ENCODE measurements at places on chromosomes 6 and 20. TPM values are rescaled to one million over a fixed set of nuclear protein-coding genes. Genes with fewer than 3 reads are reported as not detected.

Gene RPS6KA2
- total RNA-seq: 4.1 TPM

GRCh38 chr6:1321738-1322137 is 9.8 kb downstream of the FOXQ1 start:
- H3K36me3 ChIP-seq: no peaks in the 10 kb centered on the region
- no peak for DNase-seq
- H3K4me3 ChIP-seq: no peak overlapping the region
- peak overlapping the region; percentile 78 for H3K27ac ChIP-seq

GRCh38 chr6:51386347-51386836 is 567.7 kb downstream of the TFAP2B start:
- H3K36me3 ChIP-seq: no peaks in the 10 kb centered on the region
- no peaks in the 10 kb centered on the region for H3K27me3 ChIP-seq
- no peak overlapping the region for H3K4me3 ChIP-seq
- H3K27ac ChIP-seq: no peak overlapping the region

DNA sequence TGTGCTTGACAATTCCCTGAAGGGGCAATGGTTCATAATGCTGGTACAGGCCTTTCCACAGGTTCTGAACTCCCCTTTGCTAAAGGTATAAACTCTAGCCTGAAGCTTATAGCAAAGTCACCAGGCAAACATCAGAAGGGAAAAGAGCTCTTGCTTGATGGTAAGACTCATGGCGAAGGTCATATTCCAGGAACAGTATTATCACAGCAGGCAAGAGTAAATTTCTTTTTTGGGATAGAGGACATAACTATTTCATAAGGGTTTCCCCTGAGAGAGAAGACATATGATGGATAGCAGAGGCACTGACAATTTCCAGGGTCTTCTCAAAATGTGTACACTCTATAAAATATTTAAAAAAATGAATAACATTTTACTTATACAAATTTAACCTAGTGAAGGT is 86.8 kb downstream of the PRKN start:
- no peaks in the 10 kb centered on the region for H3K4me1 ChIP-seq
- H3K4me3 ChIP-seq: no peak overlapping the region
- no peaks in the 10 kb centered on the region for H3K27me3 ChIP-seq
- H3K36me3 ChIP-seq: no peaks in the 10 kb centered on the region
- H3K27ac ChIP-seq: no peak overlapping the region

DNA sequence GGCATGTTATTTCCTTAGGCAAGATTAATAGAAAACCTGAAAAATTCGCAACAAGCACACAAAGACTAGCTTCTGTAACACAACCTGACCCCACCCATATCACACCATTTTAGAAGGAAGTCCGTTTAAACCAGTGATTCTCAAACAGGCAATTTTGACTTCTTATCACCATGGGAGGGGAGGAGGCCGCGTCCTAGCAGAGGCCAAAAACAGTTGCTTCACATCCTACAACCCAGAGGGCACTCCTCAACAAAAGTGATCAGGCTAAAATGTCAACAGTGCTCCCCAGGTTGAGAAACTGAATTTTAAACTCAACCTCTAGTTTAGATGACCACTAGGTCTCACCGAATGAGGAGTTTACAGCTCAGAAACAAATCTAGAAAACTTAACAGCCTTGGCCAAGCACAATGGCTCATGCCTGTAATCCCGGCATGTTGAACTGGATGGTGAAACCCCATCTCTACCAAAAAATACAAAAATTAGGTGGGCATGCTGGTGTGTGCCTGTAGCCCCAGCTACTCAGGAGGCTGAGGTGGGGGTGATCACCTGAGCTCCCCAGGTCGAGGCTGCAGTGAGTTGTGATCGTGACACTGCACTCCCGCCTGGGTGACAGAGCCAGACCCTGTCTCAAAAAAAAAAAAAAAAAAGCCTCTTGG is 3.4 kb downstream of the SNX5 start:
- H3K36me3 ChIP-seq: peaks cover 10% of the 10 kb centered on the region
- no peak for DNase-seq
- H3K4me3 ChIP-seq: peak overlapping the region; percentile 95

All from Panc1 (cell line).